ENCODE measurements at places on chromosomes 1 and 21. TPM values are rescaled to one million over a fixed set of nuclear protein-coding genes. Genes with fewer than 3 reads are reported as not detected.

HSD3B2 gene
- total RNA-seq: not detected

VTCN1 gene
- total RNA-seq: 0.31 TPM

ADCY10 gene
- total RNA-seq: 0.63 TPM

MTARC1 gene
- 18.8 TPM for total RNA-seq

MARK1 gene
- total RNA-seq: 95.8 TPM

KIF2C gene
- total RNA-seq: 6.3 TPM

C1orf185 gene
- not detected for total RNA-seq

GJA9 gene
- total RNA-seq: not detected

GPATCH3 gene
- 12.5 TPM for total RNA-seq

VWA1 gene
- total RNA-seq: 4.1 TPM

ZNF362 gene
- 23.5 TPM for total RNA-seq

GBP2 gene
- total RNA-seq: not detected

PLOD1 gene
- 16.9 TPM for total RNA-seq

DEPDC1 gene
- 4.7 TPM for total RNA-seq

TMIGD3 gene
- 1.3 TPM for total RNA-seq

ZNF648 gene
- 0.31 TPM for total RNA-seq

TARS2 gene
- total RNA-seq: 31.3 TPM

ETV3L gene
- total RNA-seq: not detected

FMOD gene
- total RNA-seq: not detected

TGFB2 gene
- total RNA-seq: 31.3 TPM

CFAP57 gene
- total RNA-seq: 1.3 TPM

VCAM1 gene
- total RNA-seq: 14.4 TPM

TNFRSF1B gene
- total RNA-seq: 1.9 TPM

SLAMF8 gene
- total RNA-seq: not detected

F5 gene
- total RNA-seq: not detected

GCSAML gene
- total RNA-seq: 0.31 TPM

CD247 gene
- 3.1 TPM for total RNA-seq

NDUFS2 gene
- total RNA-seq: 128 TPM

SNAPIN gene
- total RNA-seq: 30.7 TPM

ATF3 gene
- total RNA-seq: 1.9 TPM

RGS1 gene
- total RNA-seq: 9.1 TPM

RHD gene
- not detected for total RNA-seq

HSPA6 gene
- total RNA-seq: 0.94 TPM

HCRTR1 gene
- 3.8 TPM for total RNA-seq

IRF6 gene
- not detected for total RNA-seq

FMO5 gene
- total RNA-seq: 0.63 TPM

NGF gene
- not detected for total RNA-seq

CHI3L1 gene
- total RNA-seq: 0.63 TPM

KRTAP19-1 gene
- not detected for total RNA-seq

CNKSR1 gene
- 7.2 TPM for total RNA-seq

ACP6 gene
- total RNA-seq: 23.5 TPM

CYP4X1 gene
- 24.1 TPM for total RNA-seq

SLC39A1 gene
- 22.8 TPM for total RNA-seq

LEFTY2 gene
- total RNA-seq: not detected

CHIT1 gene
- not detected for total RNA-seq

CCDC27 gene
- not detected for total RNA-seq

SPRR5 gene
- total RNA-seq: not detected

OSCP1 gene
- 23.5 TPM for total RNA-seq

OR2L13 gene
- total RNA-seq: 1.9 TPM

CLIC6 gene
- total RNA-seq: not detected

All from parietal lobe (tissue), 2 donors.